Right lung (tissue), 10 donors: ENCODE measurements at places on chromosomes 1 and 21.

GRCh38 chr1:192225266-192225665, 67.0 kb downstream of the RGS18 start:
- no peak for DNase-seq

GRCh38 chr1:77245830-77246229, 26.6 kb upstream of the PIGK start:
- no peak for DNase-seq

- no peak for DNase-seq
Measured at GRCh38 chr1:206551986-206552326, 44.6 kb downstream of the RASSF5 start.

GRCh38 chr1:163523375-163524029, 201.7 kb downstream of the NUF2 start:
- no peak for DNase-seq

DNA sequence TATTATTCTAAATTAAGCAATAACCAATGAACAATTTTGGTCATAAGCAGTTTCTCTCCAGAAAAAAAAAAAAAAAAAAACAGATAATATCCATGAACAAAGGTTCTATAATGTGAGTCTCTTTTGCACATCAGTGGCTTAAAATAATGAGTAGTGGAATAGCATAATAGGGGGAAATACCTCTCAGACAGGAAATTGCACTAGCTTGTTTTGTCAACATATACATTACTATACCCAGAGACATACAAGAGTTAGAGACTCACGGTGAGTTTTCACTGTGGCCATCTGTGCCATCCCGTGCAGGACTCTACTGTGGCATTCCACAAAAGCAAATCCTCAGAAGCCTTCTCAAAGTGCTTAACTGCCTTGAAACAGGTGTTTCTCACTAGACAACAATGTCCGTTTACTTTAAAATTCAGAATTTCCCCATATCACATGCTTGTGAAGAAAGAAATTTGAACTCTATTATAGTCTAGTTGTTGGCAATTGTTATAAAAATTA, 697.9 kb downstream of the USP25 start:
- DNase-seq = no peak

GRCh38 chr1:234775477-234776246, 165.7 kb upstream of the IRF2BP2 start:
- no peak for DNase-seq

GRCh38 chr1:246629030-246629429, 62.8 kb downstream of the CNST start:
- DNase-seq = no peak

GRCh38 chr1:23984417-23985186, 4.5 kb upstream of the SRSF10 start:
- peak; percentile 71 for DNase-seq

GRCh38 chr21:45578176-45578801, 36.0 kb upstream of the SLC19A1 start:
- DNase-seq = no peak

GRCh38 chr1:199700551-199700950, 327.0 kb upstream of the NR5A2 start:
- no peak for DNase-seq

- no peak for DNase-seq
Measured at GRCh38 chr1:226787071-226787470, 48.0 kb upstream of the ITPKB start.

DNA sequence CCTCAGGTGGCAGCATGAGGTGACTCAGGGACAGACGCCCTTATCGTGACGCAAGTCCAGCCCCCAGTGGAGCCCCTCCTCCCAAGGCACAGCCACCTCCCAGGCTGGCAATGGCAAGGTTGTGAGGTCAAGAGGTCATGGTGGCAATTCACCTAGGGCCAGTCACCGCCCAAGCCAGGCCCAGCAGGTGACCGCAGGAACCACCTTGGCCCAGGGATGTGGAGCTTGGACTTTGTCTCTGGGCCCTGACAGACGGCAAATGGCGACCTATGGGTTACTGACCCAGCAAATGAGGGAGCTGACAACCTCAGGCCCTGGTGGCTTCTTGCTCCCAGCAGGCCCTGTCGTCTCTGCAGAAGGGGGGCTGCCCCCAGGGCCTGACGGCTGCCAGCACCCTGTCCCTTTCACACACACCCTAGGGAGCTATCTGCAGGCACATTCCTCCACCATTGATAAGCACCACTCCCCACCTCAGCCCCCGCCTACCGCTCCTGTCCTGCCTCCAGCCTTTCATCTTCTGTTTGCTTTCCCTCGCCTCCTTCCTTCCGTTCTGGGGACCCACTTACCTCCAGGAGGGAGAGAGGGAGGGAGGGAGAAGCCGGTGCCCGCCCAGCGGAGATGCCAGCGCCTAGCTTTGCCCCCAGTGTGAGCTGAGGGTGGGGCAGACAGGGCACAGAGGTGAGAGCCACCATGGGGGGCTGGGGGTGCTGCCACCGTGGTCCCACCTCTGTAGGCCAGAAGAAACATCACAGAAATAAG, 12.1 kb downstream of the EPHA2 start:
- DNase-seq = peak; percentile 63

DNA sequence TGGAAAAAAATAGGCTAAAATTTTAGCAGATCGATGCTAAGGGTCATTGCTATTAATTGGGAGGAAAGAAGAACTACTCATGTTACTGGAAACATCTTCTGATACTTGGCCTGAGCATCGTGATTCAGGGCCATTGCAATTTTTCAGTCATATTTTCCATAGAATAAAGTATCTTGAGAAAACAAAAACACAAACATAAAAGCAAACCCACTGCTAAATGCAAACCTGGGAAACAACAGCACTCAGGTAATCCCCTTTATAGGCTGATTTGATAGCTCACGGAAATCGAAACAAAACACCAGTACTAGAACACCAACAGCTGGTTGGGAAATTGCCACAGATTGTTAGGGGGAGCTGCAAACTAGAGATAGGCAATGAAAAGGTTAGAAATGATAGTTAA, 172.9 kb upstream of the ESRRG start:
- DNase-seq = no peak

DNA sequence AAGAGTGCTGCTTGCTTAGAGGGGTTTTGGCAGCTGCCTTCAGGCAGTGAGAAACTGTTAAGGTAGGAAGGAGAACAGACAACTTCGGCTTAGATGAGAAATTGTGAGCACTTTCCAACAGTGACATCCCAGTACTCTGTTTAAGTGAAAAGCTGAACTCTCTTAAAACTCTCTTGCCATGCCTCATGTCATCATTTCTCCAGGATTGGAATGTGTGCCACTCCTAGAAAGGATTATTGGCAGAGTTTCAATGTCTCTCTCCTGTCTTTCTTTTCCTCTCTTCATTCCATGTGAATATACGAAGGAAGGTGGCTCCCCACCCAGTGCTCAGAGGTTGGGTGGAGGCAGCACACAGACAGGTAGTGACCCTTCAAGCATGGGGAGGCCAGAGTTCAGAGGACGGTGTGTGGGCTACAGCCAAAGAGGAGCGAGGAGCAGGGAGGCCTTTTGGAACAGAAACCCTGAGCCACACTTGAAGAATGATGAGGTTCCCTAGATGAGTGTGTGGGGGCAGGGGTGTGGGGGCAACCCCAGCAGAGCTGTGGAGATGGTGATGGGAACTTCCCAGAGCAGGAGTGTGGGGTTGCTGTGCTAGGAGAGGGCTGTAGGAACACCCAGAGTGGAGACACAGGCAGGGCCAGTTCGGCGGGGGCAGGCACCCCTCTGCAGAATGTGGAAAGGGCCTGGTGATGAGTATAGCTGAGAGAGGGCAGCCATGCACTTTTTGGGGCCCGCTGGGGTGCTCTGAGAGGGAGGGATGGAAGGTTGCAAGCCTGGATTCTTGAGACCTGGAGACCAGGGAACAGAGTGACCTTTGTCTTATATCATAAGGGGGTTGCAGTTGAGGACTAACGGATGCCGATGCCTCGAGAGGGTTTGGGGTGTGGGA, 58.8 kb downstream of the GALNT2 start:
- DNase-seq = no peak

DNA sequence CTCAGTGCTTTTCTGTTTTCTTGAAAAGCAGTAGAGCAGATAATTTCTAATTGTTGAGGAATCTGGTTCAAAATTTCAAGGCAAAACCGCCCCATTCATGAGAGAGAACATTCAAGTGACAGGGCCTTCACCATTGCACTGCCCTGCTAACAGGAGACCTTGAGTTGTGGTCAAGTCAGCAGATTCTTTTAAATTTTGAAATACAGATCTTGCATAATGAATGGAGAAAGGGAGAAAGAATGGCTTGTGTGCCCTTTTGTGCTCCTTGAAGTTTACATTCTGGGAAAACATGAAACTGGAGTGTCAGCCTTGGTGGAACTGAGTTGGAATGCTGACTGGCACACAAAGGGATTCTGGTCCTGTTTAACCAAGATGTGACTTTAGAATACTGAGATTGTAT, 164.5 kb upstream of the UBE2U start:
- no peak for DNase-seq
